ENCODE measurements at places on chromosomes 2 and 18.

GRCh38 chr18:35693829-35694228 lies 112.3 kb downstream of the GALNT1 start:
- DNase-seq: no peak
- H3K4me3 ChIP-seq: no peak overlapping the region
- no peaks in the 10 kb centered on the region for H3K36me3 ChIP-seq
- H3K27me3 ChIP-seq: no peaks in the 10 kb centered on the region
- no peaks in the 10 kb centered on the region for H3K4me1 ChIP-seq
- H3K27ac ChIP-seq: no peak overlapping the region

- H3K4me1 ChIP-seq: peaks cover 6% of the 10 kb centered on the region
- H3K27ac ChIP-seq: peak overlapping the region; percentile 97
- H3K27me3 ChIP-seq: no peaks in the 10 kb centered on the region
- peak overlapping the region; percentile 94 for H3K4me3 ChIP-seq
Measured at GRCh38 chr18:11981543-11982366, 448 bp downstream of the IMPA2 start.

- DNase-seq: no peak
- H3K27ac ChIP-seq: no peak overlapping the region
- no peak overlapping the region for H3K4me3 ChIP-seq
- no peaks in the 10 kb centered on the region for H3K4me1 ChIP-seq
- H3K27me3 ChIP-seq: no peaks in the 10 kb centered on the region
- no peaks in the 10 kb centered on the region for H3K36me3 ChIP-seq
Measured at GRCh38 chr2:64607381-64608304, 46.1 kb downstream of the SERTAD2 start.

DNA sequence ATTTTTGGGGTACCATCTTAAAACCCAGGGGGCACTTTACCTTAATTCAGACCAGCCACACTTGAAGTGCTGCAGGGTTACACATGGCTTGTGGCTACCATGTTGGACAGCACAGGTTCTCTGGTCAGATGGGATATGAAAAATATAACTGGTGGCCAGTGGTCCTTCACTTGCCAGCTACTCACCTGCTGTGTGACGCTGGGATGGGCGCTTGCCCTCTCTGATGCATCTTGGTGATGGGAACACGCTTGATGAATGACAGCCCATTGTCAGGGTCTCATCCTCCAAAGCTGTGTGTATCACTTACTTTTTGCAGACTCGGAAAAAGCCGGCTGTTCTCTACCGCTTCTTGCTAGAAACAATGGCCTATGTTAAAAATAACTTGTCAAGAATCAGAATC lies 22.5 kb downstream of the HJURP start:
- H3K36me3 ChIP-seq: peaks cover 13% of the 10 kb centered on the region
- no peak overlapping the region for H3K4me3 ChIP-seq
- H3K4me1 ChIP-seq: no peaks in the 10 kb centered on the region
- H3K27ac ChIP-seq: no peak overlapping the region
- no peaks in the 10 kb centered on the region for H3K27me3 ChIP-seq

DNA sequence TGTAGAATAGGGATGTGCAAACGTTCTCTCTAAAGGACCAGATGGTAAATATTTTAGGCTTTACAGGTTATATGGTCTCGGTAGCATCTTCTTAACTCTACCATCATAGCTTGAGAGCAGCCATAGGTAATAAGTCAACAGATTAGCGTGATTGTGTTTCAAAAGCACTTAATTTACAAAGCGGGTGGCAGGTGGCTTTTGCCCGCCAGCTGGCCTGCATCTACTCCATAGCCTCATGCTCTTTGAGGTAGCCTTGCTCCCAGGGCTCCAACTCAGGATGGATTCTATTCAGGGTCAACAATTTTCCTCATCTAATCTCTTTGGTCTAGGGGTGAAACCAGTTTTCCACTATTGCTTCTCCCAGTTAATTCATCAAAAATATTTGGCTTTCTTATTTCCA lies 5.0 kb upstream of the ATP9B start:
- H3K4me3 ChIP-seq: no peak overlapping the region
- no peaks in the 10 kb centered on the region for H3K27me3 ChIP-seq
- no peak overlapping the region for H3K27ac ChIP-seq
- H3K4me1 ChIP-seq: no peaks in the 10 kb centered on the region

DNA sequence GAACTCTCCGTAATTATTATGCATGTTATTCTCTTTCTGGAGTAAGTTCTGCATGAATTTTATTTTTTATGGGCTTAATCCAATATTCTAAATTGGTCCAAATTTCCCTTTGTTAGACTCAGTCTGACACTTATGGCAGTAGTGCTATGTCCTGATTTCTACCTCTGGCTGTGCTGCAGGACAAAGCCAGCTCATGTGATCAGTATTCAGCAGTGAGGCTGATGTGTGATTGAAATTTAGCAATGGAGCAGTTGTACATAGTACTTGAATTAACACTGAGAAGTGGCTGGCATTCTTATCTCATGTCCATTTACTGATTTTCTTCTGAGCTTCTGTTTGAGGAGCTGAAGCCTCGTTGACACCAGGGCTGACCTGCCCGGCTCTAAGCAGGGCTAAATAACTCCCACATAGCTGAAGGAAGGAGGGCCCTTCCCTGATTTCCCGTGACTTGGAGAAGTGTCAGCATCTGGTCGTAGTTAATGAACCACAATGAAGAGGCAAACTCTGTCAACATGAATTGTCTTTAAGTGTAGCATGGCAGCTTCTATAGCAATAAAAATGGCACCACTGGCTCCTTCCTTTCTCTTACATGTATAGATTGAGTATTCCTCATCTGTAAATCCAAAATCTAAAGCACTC lies 159.0 kb upstream of the RASGRP3 start:
- no peaks in the 10 kb centered on the region for H3K36me3 ChIP-seq
- no peak for DNase-seq
- H3K4me3 ChIP-seq: no peak overlapping the region
- no peak overlapping the region for H3K27ac ChIP-seq
